ENCODE measurements at places on chromosomes 16 and 17.

DNA sequence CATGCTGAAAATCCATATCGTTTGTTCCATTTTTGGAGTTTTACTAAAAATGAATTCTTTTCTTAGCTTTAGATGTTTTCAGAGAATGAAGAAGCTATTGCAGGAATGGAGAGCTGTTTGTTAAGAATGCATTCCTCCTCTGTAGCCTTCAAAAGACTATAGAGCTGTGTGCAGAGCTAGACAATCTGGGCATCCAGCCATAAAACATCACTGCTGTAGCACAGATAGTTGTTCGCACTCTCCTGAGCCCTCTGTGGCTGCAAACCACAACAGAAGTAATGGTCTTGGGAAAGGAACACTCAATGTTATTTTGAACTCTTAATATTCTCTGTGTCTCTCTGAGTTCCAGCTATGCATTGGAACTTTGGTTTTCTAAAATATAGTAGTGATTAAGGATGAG, 4.9 kb downstream of the TNRC6C start:
- DNase-seq, result no peak

GRCh38 chr16:8611886-8612600, 9.5 kb upstream of the METTL22 start:
- no peak for DNase-seq

DNA sequence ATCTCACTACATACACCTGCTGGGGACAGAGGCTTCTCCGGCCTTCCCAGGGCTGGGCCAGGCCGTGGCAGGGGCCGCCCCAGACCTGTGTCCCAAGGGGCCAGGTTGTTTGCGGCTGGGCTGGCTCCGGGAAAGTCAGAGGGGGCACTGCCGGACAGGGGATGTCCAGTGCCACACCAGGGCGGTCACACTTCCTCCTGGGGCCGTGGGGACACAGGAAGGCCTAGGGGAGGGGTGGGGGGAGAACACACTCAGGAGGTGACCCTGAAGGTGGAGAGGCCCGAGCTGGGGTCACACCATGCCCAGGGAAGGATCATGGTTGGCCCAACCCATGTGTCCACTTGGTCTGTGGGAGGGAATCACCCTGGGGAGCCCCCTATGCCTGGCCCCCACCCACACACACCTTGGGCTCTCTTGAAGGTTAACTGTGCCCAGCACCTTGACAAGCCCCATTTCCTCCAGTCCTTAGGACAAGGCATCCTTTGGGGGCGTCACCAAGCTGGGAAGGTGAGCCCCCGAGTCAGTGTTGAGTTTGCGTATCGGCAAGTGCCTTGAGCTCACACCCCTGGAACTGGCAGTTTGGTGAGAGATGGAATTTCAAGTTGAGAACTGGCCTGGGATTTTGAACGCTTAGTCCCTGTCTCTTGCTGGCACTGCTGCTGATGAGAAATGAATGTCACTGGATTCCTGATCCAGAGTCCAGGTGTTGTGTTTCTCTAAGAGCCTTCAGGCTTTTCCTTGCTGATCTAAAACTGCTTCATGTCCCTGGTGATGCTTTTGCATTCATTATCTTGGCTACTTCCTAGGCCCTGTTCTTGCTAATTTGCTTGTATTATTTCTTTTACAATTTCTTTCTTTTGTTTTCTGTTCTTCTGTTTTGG, 7.7 kb upstream of the ACTG1 start:
- no peak for DNase-seq

- DNase-seq, result no peak
These were observed 46.9 kb upstream of the TAC4 start for GRCh38 chr17:49894761-49895160.

DNA sequence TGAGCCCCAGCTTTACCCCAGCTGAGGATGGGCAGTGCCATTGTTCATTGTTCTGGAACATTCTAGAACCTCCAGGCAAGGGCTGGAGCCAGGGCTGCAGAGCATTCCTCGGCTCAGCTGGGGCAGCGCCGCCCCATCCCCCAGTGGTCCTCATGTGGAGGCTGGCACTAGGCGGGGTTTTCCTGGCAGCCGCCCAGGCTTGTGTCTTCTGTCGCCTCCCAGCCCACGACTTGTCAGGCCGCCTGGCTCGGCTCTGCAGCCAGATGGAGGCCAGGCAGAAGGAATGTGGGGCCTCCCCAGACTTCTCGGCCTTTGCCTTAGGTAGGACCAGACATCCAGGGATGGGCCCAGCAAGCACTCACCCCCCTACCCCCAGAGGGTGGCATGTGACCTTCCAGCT, at the start of gene TMEM95:
TMEM95 (plus strand) TSS at position 104 of the 400 bp plus-strand sequence; CDS start at position 153, 49 bp downstream.
- DNase-seq, result no peak

DNA sequence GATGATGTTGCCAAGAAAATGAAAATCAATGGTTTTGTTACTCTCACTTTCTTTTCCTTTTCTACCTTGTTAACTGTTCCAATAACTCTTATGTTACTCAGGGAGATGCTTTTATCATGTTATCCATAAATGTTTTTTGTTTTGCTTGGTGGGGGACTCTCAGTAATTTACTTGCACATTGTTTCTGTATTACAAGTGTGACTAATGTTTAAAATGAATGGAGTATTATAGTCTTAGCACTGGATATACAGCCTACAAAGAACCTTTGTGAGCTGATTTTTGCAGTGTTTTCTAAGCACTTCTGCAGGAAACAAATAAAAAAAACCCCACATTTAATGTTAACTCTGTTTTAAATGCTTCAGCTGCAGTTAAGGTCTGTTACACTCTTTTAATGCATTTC, 12.1 kb downstream of the VMP1 start:
- no peak for DNase-seq

DNA sequence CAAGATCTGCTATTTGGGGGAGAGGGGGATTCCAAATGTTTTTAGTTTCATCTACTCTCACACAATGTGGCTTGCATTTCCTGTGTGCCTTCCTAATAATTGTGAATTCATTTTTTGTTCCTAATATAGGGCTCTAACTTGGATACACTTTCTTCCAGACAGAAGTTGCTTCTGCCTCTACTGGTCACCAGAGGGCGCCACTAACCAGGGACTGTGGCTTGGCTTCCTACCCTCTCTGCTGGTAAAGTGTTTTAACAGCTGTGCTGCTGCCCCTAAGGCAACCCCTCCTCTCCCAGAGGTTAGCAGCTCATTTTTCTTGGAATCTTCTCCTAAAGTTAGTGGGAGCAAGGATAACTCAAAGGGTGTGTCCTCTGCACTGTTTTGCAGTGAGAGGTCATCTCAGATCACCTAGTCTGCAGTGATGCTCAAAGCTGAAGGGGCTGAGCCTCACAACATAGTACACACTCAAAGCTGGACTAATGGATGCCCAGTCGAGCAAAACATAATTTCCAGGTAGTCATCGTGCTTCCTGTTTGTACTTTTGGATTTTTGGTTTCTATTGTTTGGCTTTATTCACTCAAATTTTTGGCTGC, 5.0 kb upstream of the PRSS54 start:
- DNase-seq, result no peak

GRCh38 chr17:15998031-15998562, 1.4 kb downstream of the ZSWIM7 start:
- DNase-seq, result no peak

- no peak for DNase-seq
These were observed 116.0 kb downstream of the SNX29 start for GRCh38 chr16:12092544-12092921.
